ENCODE measurements at places on chromosomes 12 and 14.

GRCh38 chr12:26830363-26830762 is 2.6 kb downstream of the ITPR2 start:
- DNase-seq, result no peak

- no peak for DNase-seq
Observed at GRCh38 chr12:120327593-120327992, at the start of gene PLA2G1B. Gene PLA2G1B, minus strand, starts transcription at chr12:120327779. Its CDS starts 26 bp downstream, at chr12:120327753.

GRCh38 chr14:88598097-88598675 is 35.3 kb downstream of the ZC3H14 start:
- no peak for DNase-seq

GRCh38 chr14:44154874-44155273 is 352.2 kb downstream of the FSCB start:
- DNase-seq, result no peak

DNA sequence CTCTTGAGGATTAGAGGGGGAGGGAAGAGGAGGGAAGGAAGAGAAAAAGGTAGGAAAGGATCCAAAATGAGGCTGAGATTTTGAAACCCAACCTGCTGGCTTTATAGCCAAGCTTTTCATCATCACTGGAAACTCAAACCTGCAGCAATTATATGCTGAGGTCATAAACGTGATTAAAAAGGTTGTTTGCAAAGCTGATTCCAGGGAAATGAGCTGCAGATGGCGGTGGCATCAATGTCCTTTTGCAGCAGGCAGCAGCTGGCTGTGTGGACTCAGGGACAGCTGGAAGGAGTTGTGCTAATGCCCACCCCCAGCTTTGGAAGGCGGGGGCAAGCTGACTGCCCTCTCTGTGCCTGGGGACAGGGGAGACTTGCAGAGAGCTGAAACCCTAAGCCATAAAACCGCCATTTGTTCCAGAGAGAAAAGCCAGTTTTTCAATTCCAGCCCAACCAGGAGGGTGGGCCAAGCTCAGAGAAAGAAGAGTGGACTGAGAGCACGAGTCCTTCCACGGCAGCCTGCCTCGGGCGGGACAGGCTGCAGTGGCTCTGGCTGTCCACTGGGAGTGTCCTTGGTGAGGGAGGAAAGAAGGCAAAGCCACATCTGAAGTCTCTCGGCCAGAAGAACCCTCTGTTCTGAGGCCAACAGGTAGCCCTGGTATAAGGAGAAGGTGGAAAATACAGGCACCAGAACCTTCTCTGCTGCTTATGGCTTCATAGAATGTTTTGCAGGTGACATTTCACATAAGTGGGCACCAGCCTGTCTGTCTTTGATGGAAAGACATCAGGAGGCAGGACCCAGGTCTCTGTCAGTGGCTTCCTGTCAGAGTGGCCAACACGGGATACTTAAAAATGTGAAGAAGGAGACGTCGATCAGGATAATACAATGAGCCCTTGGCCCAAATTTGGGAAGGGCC is 90.7 kb downstream of the SINHCAF start:
- DNase-seq, result peak; percentile 13

- DNase-seq, result no peak
Observed at GRCh38 chr12:105461271-105461943, 130.9 kb downstream of the C12orf75 start.

DNA sequence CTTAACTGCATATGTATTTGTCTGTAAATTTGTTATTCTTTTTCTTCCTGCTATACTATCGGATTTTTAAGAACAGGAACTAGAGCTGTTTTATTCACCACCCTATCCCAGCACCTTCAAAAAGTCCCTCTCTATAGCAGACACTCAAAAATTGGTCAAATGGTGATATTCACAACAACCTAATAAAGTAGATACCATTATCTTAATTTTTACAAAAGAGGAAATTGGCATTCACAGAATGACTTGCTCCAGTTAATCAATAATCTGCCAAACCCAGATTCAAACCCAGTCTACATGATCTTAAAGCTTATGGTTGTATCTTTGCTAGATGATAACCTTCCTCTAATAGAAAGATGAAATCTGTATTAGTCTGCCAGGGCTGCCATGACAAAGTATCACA is 426.6 kb downstream of the EGLN3 start:
- no peak for DNase-seq

- DNase-seq, result peak; percentile 36
Observed at GRCh38 chr14:54483846-54484245, 4.9 kb downstream of the GMFB start.

GRCh38 chr12:120136093-120136770 is 19.7 kb upstream of the RAB35 start:
- no peak for DNase-seq

DNA sequence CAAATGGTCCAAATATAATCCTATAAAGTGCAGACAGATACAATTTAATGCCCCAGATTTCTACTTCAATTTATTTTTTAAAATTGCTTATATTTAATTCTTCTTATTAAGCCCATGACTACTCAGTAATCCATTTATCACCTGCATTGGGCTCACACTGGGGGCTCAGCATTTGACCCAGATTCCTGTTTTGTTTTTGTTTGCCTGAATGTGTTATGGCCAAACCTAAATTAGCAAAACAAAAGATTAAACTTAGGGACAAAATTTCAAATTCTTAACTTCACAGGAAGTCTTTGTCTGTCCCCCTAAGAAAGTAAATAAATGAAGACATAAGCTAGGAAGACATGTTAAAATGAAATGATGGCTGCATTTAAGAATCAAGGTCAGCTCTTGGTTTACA is 322.3 kb downstream of the RMST start:
- DNase-seq, result no peak

DNA sequence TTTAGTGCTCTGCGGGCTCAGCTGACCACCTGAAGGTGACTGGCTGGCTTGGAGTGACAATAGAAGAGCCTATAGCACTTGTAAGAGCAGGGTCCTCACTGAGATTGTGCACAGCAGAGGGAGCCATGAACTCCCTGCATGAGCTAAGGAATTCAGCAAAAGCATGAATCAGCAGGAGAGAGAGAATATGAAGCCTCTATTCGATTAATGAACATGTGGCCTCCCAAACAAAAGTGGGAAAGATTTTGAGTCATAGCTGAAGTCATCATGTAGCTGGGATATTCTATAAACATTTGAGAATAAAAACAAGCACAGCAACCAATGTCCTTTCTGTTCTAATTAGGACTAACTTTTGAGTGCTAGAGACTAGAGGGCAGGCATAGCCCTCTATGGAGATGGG is 626.6 kb downstream of the DIO2 start:
- DNase-seq, result no peak

- no peak for DNase-seq
Observed at GRCh38 chr12:65308006-65308405, 29.5 kb downstream of the MSRB3 start.

DNA sequence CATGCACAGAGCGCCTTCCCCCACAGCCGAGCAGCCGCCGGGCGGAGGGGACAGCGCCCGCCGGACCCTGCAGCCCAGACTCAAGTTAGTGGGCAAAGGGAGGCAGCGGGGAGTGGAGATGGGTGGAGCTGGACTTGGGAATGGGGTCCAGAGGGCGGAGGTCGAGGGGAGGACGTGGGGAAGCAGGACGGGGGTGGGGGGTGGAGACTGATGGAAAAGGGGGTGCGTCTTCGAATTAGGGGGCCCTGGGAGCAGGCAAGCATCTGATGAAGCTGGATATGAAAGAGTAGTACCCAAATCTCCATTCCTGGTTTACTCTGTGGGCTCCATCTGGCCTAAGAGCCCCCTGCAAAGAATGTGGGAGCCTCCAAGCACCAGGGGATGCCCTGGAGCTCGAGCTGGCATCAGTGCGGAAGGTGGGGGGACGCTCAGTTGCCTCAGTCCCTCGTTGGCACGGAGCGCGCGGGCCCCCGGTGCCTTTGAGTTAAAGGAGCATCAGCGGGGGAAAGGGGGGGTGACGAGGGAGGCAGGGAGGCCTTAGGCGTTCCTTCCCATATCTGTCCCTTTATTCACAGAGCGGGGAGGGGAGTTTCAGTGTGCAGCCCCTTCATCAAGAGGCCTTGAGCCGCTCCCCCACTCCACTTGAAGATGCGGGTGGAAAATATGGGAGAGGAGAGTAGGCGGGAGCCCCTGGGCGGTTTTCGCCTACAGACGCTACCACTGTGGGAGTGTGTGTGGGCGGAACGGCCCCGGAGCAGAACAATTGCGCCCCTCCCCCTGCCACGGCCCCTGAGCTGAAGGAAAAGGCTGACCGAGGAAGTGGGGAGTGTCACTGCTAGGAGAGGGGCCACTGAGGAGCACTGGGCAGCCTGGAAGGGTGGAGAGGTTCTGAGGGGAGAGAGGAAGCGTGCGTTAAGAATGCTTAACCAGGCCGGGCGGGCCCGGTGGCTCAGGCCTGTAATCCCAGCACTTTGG is 644 bp downstream of the NAB2 start:
- peak; percentile 55 for DNase-seq

DNA sequence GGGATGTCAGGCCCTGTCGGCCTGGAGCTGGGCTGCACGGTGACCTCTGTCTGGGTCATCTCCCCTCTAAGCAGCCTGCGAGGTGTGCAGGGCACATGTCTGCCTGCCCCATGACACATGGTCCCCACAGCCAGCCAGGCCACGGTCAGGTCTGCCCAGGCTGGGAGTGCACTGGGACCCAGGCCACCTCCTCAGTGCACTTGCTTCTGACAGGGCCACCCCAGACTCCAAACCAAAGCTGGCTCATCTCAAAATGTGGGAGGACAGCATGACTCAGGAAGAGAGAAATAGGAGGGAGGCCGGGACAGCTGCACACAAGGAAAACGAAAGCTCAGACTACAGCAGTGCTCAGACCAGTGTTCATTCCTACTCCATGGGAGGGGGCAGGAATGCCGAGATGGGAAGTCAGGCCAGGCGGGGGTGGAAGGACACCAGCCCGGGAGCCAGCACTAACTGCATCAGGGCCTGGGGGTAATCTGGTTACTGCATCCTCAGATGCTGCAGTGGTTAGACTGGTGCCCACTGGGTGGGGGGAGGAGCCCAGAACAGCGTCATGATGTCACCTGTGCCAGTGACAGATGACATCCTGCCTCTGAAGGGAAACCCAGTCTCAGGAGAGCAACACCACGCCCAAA is 4.0 kb downstream of the P2RX2 start:
- DNase-seq, result peak; percentile 31

GRCh38 chr12:116062698-116063097 is 214.8 kb downstream of the MED13L start:
- no peak for DNase-seq

GRCh38 chr14:99626041-99626648 is 18.8 kb upstream of the HHIPL1 start:
- DNase-seq, result no peak

DNA sequence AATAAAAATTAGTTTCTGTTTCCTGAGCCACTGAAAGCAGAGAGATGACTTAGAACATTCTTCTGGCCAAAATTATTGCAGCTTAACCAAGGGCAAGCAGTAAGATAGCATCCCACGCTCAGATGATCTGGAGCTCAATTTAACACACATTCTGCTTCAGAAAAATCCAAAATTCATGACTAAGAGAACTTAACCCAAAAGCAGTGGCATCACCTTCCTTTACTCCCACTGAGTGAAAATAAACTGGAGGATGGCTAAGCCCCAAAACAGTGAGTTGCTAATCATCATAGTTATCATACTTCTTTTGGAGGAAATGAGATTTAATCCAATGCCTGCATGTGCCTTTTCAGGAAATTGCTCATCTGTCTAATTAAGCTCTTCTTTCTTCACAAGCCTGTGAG is 195.4 kb downstream of the DUSP6 start:
- peak; percentile 90 for DNase-seq

GRCh38 chr12:49332891-49333371 is 4.1 kb downstream of the C1QL4 start:
- no peak for DNase-seq

GRCh38 chr14:80988735-80989429 is 33.5 kb downstream of the TSHR start:
- peak; percentile 11 for DNase-seq

DNA sequence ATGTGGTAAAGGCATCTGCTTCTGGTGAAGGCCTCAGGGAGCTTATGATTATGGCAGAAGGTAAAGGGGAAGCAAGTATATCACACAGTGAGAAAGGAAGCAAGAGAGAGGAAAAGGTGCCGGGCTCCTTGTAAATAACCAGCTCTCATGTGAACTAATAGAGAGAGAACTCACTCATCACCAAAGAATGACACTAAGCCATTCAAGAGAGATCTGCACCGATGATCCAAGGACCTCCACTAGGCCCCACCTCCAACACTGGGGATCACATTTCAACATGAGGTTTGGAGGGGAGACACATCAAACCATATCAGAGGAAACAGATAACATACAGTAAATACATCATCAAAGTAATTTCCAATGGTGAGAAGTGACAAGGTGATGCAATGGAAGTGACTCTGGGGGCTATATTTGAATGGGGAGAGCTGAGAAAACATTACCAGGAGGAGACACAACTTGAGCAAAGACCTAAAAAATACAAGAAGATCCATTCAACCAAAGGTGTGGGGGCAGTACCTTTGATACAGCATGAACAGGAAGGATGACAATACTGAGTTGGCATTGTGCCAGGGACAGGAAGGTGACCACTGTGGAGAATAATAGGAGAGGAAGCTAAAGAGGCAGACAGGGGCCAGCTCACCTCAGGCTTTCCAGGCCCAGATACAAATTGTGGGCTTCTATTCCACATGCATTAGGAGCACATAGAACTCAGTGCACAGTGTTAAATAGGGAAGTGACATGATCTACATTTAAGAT is 134.4 kb upstream of the GRIP1 start:
- DNase-seq, result no peak

GRCh38 chr12:76746516-76746915 is 17.4 kb upstream of the ZDHHC17 start:
- DNase-seq, result peak; percentile 30

GRCh38 chr14:88868558-88869159 is 44.2 kb downstream of the TTC8 start:
- DNase-seq, result no peak

DNA sequence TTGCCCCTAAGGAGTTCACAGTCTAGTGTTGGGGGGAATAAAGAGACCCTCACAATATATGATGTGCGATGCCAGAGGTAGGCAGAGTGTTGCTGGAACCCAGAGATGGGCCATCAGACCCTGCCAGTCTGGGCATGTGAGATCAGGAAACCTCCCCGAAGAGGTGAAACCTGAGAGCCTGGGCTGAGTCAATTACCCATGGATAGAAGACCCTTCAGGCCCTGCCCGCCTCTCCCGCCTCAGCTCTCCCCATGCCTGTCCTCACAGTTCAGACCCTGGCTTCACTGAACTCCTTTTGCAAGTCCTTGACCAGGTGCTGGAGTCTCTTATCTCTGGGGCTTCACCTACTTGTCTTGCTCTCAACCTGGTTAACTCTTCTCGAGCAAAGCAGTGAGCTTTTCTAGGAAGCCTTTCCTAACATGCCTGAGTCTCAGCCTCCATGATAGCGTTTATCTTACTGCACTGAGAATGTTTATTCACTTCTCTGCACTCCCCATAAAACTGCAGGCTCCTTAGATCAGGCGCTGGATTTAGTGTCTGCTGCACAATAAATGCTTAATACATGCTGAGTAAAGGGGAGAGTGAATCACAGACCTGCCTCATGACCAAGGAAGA is 19.6 kb downstream of the ALDH1L2 start:
- no peak for DNase-seq

GRCh38 chr12:128089961-128090360 is 177.0 kb upstream of the TMEM132C start:
- DNase-seq, result no peak

GRCh38 chr12:17108877-17109541 is 503.0 kb upstream of the LMO3 start:
- DNase-seq, result no peak
